COR-L47 (cell line): ENCODE measurements at places on chromosomes 7 and 10.

DNA sequence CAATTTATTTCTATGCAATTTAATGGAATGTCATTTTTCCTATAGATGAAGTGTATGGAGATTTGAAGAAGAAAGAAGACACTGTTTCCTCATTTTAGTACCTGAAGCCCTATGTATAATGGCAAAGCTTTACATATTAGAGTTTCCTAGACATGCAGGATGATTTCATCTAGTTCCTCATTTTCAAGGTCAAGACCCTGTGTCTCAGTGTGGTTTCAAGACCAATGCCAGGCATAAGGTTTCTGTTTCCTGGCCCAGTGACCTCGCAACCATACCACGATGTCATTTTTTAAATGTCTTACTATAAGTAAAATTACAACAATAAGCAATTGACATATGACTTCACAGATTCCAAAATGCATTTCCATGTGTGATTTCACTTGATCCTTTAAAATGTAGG, 336.5 kb upstream of the PRKCQ start:
- DNase-seq, result no peak

DNA sequence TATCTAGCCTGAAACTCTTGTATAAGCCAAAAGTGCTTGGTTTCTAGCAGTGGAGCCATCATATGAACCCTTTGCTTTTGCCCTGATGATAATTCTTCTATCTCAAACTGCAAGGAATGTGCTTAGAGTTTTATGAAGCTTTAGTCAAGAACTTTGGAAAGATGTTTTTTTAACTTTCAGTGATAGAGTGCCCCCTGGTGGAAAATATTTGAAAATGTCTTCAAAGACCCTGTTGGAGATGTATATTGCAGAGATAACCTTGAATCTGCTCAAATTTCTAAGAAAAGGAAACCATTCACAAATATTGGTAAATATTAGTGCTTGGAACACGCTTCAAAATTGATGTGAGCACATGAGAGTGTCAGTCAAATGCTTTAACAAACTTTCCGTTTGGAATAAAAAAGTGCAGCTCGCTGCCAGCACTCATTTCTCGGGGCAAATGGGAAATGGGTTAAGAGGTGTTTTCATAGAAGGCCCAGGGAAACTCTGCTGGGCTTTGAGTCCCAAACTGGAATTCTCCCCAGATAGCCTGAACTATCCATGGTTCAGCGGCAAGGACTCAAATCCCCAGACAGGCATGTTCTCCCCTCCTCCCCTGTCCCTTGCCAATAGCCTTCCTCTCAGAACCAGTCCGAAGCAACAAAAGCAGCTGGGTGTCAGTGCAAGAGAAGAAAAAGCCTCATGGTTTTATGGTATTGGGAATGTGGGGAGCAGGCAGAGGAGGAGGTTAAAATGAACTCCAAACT, 129.3 kb downstream of the MYOF start:
- DNase-seq, result no peak

- DNase-seq, result no peak
Measured at GRCh38 chr7:55532150-55532917, 40.0 kb downstream of the VOPP1 start.

DNA sequence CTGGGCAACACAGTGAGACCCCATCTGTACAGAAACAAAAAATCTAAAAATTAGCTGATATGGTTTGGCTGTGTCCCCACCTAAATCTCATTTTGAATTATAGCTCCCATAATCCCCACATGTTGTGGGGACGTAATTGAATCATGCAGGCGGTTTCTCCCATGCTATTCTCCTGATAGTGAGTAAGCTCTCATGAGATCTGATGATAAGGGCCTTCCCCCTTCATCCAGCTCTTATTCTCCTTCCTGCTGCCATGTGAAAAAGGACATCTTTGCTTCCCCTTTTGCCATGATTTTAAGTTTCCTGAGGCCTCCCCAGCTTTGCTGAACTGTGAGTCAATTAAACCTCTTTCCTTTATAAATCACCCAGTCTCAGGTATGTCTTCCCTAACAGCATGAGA, 136.5 kb downstream of the SFMBT2 start:
- DNase-seq, result no peak

- DNase-seq, result no peak
Measured at GRCh38 chr10:93160829-93161228, 87.1 kb downstream of the CYP26A1 start.

- no peak for DNase-seq
Measured at GRCh38 chr10:43981232-43981631, 332.6 kb upstream of the ZNF32 start.

DNA sequence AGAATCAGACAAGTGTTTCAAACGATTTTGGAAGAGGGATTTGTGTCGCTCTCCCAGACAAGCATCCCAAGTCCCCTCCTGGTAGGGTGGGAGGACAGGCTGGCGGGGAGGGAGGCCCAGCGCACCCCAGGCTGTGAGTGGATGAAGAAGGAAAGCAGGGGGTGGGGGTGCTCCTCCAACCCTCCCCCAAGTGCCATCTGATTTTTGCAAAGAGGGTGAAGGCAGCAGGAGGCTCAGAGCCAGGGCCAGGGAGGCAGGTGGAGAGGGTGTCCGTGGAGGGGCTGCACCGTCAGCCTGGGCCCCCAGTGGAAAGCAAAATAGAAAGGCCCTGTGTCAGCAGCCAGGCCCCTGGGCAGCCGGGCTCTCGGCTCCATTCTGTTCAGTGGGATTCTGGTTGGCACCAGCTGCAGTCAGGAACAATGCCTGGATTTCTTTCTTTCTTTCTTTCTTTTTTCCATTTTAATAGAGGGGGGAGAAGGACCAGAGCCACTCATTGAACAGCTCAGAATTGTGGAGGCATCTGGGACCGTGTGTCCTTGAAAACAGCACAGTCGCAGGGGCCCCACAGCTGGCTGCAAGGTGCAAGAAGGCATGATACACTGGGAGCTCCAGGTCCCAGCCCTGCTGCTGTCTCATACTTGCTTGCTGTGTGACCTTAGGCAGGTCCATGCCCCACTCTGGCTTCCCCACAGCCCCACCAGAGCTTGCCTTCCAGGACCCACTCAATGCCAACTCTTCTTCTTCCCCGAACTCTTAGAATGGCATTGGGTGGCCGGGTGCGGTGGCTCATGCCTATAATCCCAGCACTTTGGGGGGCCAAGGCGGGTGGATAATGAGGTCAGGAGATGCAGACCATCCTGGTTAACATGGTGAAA, 7.1 kb upstream of the ZMIZ1 start:
- DNase-seq, result no peak

- no peak for DNase-seq
Measured at GRCh38 chr7:102117743-102118142, 168.9 kb upstream of the SH2B2 start.

- no peak for DNase-seq
Measured at GRCh38 chr10:22617516-22617915, 96.9 kb downstream of the PIP4K2A start.

DNA sequence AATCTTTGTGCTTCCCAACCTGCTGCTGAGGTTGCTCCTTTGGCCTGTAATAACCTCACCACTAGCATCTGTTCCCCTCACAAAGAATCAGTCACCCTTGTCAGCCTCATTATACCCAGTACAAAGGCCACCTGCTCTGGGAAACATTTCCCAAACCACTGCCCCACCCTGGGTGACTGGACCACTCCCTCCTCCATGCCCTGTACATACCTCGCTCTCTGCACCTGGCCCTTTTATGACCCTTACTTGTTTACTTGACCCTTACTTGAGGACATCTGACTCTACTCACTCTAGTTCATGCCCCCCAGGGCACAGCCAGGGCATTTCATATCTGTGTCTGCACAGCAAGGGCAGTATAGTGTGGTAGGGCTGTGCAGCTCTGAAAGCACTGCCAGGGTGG, 21.4 kb upstream of the AOC1 start:
- no peak for DNase-seq

DNA sequence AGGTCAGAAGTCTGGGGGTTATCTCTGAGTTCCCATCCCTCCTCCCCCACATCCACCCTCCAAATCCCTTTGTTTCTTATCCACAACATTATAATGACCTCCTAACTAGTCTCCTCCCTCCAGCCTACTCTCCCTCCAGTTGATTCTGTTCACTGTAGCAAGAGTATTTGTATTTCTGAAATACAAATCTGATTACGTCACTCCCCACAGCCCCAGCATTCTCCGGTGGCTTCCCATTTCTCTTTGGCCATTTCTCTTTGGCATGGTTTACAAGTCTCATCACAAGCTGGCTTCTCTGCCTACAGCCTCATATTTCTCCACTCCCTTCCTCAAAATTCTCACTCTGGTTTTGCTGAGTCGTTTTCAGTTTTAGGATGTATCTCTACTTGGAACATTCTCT, 24.6 kb upstream of the MRPS33 start:
- no peak for DNase-seq

GRCh38 chr7:126979722-126980121, 273.0 kb downstream of the GRM8 start:
- no peak for DNase-seq
